ENCODE measurements at places on chromosomes 2 and 18.

DNA sequence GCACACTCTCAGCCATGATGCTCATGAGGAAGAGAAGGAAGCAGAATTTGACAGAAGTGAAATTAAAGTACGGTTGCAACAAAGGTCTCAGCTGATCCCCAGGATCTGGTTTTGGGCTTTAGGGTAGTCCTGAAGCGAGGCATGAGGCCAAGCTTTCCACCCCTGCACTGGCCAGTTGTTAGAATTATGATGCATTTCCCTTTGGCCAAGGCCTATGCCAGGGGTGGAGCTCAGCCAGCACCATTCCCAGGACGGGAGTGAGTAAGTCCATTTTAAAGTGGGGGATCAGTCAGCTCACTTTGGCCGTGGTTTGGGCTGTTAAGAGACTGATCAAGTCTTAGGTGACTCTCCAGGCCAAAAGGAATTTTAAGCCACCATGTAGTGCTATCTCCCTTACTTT is 314.5 kb upstream of the MMADHC start:
- DNase-seq = no peak

GRCh38 chr2:227582369-227582768 is 16.3 kb upstream of the SCYGR2 start:
- DNase-seq = no peak

DNA sequence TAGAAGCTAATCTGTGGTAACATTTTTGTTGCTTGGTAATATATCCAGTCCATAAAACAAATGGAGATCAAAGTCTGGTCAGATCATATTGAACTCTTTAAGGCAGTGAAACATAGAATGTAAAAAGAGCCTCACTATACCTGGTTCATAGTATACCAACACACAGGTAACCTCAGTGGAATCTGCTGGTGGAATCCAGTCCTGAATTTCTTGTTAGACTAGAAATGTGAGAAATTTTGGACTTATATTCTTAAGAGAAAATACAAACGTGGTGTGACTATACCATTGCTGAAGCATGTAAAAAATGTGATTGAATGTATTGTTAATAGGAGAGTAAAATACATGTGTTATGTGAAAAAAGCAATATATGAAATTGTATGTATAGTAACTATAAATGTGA is 46.1 kb upstream of the GRHL1 start:
- DNase-seq = no peak

DNA sequence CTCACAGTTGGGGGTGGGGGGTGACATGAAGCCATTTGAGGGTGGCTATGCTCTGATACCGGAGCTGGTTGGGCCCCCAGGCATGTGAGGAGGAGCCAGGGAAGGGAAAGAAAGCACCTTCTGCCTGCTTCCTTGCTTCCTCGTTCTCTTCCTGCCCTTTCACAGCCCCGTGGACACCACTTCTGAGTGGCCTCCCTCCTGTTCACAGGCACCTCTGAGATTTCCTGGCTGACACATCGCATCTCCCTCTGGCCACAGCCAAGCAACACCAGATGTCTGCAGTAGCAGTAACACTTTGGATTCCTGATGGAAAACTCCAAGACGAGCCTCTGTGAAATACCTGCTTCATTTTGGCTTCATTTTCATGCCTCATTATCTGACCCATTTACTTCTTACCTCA is 64.7 kb upstream of the ST3GAL5 start:
- DNase-seq = no peak

Data from stimulated activated CD8-positive, alpha-beta memory T cell treated with anti-CD3 and anti-CD28 coated beads, Interleukin-4, amount 100 ng/mL, for 1 hour (primary cell).